ENCODE measurements at places on chromosomes 12 and 14.

GRCh38 chr12:113149361-113150150 lies at the start of gene CFAP73:
TSS of gene CFAP73 (plus strand) at chr12:113149724. CDS start at chr12:113149858, 134 bp downstream.
- peak; percentile 83 for DNase-seq

GRCh38 chr12:97235102-97235501 lies 227.5 kb upstream of the RMST start:
- no peak for DNase-seq

DNA sequence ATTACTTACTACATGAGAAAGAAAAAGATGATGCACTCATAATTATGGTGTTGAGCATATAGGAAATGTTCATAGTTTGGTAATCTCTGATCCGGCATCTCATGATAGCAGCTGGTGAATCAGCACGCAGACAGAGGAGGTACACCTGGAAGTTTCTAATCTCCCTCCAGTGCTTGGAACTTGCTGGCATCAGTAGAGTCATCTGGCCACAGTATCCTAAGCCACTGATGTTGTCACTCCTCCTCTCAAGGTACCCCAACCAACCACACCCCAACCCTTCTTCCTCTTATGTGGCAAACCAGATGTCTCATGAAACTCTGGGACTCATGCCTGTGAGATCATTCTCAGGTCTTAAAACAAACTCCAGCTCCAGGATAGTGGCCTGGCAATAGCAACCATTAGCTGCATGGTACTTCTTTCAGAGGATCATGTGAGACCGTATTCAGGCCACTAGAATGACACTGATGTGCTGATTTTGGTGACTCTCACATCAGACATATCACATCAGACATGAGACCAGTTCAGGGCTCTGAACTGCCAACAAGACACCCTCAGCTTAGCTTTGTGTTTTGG lies 143.0 kb downstream of the RASSF9 start:
- no peak for DNase-seq

DNA sequence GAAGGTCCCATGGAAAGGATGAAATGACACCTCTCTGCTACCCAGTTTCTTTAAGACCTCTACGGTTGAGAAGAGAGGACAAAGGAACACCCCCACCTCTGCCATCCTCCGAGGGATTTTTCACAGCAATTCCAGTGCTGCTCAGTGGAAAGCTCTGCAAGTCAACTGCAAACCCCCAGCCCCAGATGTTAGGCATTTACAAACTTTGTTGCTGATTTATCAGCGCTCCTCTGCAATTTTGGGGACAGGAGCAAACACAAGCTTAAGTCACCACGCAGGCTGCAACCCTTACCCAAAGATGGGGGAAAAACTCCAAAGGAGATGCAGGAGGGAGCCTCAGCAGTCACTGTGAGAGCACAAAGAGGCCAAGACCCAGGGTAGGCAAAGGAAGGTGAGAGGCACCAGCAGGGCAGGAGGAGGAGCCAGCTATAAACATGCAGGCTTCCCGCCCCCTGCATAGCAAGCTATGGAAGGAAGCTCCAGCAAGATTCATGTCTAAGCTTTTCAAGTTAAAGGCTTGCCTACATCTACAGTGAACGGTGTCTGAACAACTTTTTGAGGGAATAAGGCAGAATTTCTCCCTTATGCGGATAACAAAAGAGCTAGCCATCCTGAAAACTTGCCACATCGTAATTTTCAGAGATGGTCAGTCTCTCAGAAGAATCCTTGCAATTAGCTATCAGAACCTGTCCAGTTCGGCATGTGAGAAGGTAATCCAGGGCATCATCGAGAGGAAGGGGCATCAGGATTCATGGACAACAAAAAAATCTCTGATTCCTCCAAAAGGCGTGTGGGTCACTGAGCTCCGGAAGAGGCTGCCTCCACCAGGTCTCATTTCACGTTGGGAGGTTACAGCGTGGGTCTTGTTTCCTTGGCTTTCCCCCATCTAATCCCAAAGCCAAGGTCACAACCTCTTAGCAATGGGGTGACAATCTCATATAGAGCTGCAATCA lies 3.9 kb downstream of the CTDSP2 start:
- DNase-seq: no peak

- no peak for DNase-seq
These were observed 25.4 kb upstream of the NAP1L1 start for GRCh38 chr12:76109879-76110278.

DNA sequence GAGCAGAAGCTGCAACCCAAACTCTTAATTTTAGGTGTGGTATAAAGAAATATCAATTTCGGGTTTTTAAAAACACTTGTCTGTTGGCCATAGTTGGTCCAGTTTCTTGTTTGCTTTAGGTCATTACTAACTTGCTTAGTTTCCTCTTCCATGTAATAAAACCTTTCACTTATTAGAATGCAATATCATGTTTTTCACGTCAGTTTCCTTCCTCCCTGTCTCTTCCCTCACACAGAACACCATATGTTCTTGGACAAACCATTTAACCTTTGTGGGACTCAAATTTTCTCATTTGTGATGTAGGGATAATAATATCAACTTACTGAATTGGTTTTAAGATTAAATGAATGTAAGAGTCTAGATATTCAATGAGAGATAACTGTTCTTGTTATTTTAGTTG lies 22.9 kb downstream of the PMCH start:
- DNase-seq: no peak

GRCh38 chr14:67285876-67286452 lies 44.7 kb downstream of the PALS1 start:
- peak; percentile 45 for DNase-seq

All from NCI-H1105 (cell line).